ENCODE measurements at places on chromosomes 6 and 20.

DNA sequence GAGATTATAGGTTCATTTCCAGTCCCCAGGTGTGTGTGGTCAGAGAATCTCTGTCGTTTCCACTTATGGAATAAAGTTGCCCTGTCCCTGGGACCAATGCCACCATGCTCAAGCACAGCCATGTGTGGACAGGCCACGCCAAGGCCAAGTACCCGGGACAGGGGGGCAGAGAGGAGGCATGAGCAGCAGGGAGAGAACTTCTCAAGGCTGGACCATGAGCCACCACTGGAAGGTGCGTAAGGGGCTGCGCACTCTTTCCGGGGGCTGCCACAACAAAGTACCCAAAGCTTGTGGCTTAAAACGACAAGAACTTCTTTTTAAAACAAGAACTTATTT lies 209.2 kb upstream of the KCNQ5 start:
- DNase-seq = no peak

DNA sequence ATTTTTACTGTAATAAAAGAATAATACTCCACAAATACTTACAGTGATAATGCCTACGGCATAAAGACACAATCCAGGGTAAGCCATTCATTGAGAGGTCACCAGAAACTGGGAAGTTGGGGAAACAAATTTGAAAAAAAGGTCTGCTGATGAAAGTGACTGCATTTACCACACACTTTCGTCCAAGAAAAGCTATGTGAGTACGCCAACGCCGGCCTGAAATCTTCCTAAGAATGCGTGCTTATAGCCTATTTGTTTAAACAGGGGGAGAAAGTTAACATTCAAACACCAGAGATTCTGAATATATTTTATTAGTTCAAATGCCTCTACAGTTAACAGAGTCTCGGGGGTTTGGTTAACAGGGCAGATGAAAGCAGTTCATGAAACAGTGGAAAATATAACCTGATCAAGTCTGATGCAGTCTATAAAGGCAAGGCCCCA lies 657 bp upstream of the LTV1 start:
- no peak for DNase-seq

DNA sequence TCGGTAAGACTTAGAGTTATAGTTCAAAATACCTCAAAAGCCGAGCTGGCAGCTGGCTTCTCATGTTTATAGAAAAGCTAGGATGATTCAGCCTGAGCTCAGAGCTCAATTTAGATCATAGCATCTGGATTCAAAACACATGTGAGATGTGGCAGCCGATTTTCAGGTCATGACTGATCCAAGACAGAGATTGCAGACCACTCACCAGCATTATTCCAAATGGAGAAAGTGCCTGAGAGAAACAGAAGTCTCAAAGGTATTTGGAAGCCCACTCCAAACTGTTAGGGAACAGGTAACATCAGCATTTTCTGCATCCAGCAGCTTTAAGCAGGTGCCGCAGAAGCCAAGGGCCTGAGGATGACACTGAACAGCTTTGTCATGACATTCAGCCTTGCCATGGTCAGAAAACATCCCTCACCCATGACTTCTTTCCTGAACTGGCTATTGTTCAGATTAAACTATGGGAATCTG lies 102.2 kb downstream of the BACH2 start:
- DNase-seq = no peak

GRCh38 chr6:17622144-17622543 lies 22.0 kb downstream of the FAM8A1 start:
- no peak for DNase-seq

GRCh38 chr6:30743099-30744053 lies 889 bp upstream of the FLOT1 start:
- no peak for DNase-seq

DNA sequence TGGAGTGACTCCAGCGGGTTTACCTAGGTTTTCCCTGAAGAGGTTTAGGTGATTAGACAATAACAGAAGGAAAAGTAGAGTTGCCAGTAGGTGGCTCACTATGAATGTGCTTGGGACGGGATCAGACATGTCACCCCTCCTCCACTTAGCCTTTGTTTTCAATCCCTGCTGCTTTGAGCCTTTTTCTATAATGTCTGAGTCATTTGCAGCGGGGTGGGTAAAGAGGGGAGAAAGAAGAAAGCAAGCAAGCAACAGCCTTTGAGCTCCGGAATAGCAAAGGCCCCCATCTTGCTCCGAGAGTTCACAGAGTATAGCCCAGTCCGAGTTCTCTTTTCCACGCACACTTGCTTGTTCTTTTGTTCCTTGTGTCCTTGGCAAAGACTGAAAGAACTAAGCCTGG lies 129.1 kb downstream of the PACRG start:
- no peak for DNase-seq

DNA sequence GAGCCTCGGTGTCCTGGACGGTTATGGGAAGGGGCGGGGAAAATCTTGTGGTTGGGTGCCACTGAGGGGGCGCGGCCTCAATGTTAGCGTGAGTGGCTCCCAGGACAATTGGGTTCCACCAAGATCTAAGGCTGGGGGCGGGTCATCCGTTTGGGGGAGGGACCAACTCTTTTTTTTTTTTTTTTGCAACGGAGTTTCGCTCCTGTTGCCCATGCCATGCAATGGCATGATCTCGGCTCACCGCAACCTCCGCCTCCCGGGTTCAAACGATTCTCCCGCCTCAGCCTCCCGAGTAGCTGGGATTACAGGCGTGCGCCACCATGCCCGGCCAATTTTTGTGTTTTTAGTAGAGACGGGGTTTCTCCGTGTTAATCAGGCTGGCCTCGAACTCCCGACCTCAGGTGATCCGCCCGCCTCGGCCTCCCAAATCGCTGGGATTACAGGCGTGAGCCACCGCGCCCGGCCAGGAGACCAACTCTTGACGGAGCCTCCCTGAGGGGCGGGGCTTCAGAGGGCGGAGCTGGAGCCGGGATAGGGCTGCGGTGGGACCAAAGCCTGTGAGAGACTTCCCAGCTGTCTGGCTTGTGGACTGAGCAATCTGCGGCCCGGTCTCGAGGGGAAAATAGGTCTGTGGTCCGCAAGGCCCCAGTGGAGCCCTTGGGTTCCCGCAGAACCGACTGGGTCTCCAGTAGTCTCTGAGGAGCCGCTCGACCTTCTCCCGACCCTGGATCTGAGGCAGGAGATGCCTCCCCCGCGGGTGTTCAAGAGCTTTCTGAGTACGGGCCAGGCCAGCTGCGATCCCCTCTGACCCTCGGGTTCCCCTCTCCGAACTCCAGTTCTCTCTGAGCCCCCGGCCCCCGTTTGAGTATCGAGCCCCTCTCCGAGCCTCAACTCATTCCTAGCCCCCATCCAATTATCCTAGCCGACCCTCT lies 1.1 kb downstream of the SPAG4 start:
- DNase-seq = no peak

DNA sequence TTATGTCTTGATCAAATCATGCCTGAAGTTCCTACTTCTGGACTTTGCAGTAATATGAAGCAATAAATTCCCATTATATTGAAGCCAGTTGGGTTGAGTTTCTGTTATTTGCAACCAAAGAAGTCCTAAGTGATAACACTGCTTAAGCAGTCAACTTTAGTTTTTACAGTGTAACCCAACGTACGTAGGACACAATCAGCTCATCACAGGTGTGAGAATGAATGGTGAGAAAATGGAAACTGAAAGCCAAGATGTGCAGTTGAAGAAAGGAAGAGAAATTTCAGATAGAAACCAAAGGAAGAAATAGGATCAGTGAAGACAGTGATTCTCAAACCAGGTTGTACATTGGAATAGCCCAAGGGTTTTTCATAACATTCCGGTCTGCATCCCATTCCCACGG lies 211.4 kb upstream of the ZFP64 start:
- DNase-seq = no peak

GRCh38 chr20:58377766-58378401 lies 11.1 kb upstream of the VAPB start:
- DNase-seq = no peak

DNA sequence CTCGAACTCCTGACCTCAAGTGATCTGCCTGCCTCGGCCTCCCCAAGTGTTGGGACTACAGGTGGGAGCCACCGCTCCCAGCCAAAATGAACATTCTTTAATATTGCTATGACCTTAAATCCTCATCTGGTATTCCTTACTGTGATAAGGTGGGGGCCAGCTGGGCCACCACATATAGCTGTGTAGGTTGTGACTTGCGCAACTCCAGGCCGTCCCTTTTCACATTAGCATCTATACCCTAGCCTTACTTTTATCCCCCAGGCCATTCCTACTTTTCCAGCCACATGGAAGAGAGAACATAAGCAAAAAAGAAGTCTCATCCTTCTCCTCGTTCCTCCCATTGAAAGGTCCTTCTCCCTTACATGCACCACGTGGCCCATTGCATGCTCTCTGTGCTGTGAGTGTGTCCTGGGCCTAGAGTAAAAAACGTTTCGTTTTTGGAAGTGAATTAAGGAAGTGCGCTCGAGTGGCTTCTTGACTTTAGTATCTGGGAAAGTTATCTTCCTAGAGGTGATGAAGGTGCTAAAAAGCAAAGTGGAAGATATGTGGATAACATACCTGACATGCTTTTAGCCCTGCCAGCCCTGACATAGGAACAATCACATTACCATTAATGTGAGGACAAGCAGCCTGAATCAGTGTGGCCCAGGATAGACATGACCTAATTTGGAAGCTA lies 56.8 kb upstream of the KIF13A start:
- DNase-seq = no peak

DNA sequence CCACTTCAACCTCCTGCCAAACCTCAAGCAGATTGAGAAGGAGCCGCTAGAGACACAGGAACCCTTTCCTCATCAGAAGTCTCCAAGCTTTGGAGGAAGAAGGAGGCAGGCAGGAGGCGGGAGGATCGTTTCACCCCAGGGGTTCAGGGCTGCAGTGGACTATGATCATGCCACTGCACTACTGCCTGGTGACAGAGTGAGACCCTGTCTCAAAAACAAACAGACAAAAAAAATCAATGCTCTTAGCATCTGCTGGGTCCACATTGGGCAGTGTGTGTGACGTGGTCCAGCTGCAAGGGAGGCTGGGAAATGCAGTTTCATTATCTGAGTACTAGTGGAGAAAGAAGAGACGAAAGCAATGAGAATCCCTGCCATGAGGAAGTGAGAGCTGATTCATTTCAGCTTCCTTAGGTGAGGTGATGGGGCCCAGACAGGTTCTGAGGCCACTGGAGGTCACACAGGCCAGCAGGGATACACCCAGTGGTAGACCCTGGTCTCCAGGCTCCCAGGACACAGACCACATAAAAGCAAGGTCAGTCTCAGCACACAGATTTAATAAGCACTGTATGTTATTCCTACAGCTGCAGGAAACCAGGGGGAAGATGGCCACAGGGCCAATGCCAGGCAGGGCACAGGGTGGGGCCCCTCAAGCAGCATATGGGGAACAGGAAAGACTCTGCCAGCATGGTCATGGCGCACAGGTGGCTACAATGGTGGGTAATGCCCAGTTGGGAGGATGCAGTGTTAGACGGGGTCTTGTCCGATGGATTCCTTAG lies 4.3 kb downstream of the GFRA4 start:
- DNase-seq = peak; percentile 31

DNA sequence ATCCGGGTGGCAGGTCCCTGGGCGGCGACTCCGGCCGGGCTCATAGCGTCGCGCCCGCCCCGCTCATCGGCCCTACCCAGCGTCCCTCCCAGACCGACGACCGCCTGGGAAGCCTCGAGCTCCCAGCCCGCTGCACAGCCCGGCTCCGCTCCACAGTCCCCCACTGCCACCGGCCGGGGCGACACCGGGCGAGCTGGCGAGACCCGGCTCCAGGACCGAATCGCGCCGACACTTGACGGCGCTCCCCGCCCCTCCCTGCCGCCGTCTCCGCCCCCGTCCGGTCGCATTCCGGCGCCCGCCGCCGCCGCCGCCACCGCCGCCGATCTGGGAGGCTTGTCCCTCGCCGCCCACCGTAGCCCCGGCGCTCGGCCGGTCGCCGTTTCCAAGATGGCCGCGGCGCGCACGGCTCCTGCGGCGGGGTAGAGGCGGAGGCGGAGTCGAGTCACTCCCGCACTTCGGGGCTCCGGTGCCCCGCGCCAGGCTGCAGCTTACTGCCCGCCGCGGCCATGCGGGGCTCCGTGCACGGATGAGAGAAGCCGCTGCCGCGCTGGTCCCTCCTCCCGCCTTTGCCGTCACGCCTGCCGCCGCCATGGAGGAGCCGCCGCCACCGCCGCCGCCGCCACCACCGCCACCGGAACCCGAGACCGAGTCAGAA lies at the start of gene MAP3K4:
MAP3K4 (plus strand) TSS at position 364 of the 655 bp plus-strand sequence; CDS start at position 527, 163 bp downstream.
- DNase-seq = no peak

GRCh38 chr6:72783035-72783434 lies 161.2 kb downstream of the KCNQ5 start:
- DNase-seq = no peak

GRCh38 chr6:122610690-122611455 lies 668 bp downstream of the PKIB start:
- DNase-seq = no peak

DNA sequence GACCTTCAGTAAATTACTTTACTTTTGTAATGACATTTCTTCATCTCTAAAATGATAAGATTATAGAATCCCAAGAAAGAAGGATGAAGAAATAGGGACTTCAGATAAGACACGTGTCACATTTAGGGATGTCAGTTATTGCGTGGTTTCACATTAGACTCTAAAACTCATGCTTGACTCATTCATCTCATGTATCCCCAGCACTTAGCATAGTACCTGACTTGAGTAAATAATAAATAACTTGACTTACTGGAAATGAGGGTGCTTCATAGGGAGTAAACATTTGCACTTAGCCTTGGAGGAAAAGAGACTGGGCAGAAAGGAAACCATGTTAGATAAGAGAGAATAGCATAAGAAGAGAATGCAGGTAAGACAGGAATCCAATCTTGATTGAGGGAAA lies 37.2 kb downstream of the VTA1 start:
- DNase-seq = no peak

GRCh38 chr6:45555981-45556771 lies 178.4 kb upstream of the SUPT3H start:
- no peak for DNase-seq

DNA sequence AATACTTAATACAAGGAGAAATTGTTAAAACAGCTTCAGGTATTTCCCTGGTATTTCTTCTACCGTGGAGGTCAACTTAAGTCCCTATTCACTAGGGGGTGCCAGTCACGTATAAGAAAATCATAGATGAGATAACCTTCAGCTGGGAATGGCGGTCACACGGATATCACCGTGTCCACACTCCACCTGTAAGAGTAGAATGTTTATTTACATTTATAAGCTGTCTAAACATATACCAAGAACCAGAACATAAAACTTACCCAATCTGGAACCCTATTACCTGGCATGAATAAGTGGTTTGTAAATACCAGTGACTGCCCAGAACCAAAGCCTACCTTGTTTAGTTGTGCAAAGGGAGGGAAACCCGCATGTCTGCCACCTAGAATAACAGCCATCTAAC lies 1.9 kb upstream of the ELOVL4 start:
- no peak for DNase-seq

GRCh38 chr20:32638848-32639247 lies 34.9 kb downstream of the C20orf203 start:
- DNase-seq = no peak

DNA sequence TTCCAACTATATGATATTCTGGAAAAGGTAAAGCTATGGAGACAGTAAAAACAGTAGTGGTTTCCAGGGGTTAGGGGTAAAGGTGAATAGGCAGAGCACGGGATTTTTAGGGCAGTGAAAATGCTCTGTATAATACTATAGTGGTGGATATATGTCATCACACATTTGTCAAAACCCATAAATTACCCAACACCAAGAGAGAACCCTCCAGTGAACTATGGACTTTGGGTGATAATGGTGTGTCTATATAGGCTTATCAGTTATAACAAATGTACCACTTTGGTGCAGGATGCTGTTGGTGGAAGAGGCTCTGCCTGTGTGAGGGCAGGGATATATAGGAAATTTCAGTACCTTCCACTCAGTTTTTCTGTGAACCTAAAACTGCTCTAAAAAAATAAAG lies 149.9 kb downstream of the GPX5 start:
- DNase-seq = no peak

All from SIG-M5 (cell line).